ENCODE measurements at places on chromosomes 16 and 17.

- no peak for DNase-seq
Measured at GRCh38 chr16:88393034-88393433, 10.3 kb downstream of the ZNF469 start.

- DNase-seq: peak; percentile 20
Measured at GRCh38 chr17:35666967-35667532, 64.4 kb upstream of the RASL10B start.

DNA sequence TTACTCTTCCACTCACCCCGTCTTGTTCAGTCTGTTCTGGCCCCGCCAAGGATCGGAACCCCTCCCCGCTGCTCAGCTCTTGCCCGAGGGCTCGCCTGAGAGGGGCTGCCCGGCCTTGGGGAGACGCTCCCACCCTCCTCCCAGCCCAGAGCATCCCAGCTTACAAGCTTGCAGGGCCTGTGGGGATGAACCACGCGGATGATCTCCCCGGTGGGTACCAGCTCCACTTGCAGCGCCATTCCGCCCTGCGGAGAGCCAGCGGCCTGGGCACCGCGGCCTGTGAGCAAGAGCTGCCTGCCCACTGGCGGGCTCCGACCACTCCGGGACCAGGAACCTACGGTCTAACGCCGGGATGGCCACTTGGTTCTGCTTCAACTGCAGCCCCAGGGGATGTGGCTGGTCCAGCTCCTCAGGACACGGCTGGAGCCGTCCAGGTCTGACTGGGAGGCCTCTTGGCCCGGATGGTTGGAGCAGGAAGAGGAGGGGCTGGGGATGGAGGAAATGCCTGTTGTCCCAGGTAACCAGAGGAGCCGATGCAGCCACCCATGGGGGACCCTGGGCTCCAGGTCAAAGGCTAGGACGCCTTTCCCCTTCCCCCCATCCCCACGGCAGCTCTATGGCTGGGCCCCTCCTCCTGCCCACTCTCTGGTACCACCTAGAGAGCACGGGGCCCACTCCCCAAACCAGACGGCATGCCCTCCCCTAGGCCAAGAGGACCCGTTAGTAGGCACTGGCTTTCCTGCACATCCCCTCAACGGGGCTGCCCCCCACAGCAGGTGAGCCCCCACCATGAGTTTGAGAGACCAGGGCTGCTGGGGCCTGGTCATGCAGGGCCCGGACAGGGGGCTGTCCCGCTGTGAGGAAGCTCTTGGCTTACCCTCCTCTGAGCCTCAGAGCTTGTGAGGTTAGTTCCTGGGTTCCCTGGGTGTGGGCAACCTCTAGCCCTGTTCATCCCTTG, at the start of gene MYO1C:
MYO1C (minus strand) TSS at position 438 of the 958 bp plus-strand sequence; CDS start at position 239, 199 bp downstream.
- no peak for DNase-seq

- peak; percentile 27 for DNase-seq
Measured at GRCh38 chr17:27323538-27324215, 29.8 kb downstream of the WSB1 start.

DNA sequence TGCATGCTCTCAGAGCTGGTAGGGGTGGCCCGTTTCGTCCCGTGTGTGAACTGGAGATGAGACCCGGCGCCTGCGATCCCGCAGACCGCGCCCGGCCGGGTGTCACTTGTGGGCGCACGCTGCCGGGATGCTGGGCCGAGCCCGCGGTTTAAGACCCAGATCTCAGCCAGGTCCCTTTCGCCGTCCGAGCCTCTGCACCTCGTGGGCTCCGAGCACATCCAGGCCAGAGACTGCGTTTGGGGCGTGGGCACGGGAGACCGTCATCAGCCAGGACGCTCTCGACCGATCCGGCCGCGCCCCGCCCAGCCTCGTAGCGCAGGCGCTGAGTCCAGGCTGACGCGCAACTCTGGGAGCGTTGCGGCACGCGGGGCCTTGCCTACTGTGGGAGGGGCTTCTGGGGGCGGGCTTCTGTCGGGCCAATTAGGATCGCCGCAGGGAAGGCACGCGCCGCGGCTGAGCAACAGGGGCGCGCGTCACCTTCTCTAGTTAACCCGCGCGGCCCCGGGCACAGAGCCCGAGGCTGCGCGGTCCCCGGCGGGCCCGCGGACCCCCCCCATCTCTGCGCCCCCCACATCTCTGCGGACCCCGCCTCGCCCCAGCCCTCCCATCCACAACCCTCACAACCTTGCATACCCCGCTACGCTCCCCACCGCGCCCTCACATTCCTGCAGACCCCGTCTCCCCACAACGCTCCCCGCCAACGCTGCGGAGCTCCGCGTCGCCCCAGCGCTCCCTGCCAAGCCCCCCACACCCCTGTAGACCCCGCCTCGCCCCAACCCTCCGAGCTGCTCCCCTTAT, 687 bp upstream of the CEMP1 start:
- peak; percentile 95 for DNase-seq

DNA sequence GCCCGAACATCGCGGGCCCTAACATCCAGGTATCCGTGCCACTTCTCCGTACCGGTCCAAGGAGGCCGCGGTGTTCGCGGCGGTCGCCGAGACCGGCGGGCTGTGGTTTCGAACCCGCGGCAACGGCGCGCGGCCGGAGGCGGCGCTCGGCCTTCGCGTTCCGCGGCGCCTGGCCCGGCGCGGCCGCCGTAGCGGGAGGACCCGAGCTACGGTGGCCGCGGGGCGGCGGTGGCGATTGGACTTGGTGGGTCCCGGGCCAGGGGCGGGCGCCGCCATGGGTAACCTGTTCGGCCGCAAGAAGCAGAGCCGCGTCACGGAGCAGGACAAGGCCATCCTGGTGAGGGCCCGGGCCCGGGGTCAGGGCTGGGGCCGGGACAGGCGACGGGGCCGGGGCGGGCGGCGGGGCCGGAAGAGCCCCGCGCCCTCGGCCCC, at the start of gene CHMP6:
CHMP6 (plus strand) TSS at position 197 of the 432 bp plus-strand sequence; CDS start at position 275, 78 bp downstream.
- peak; percentile 80 for DNase-seq

DNA sequence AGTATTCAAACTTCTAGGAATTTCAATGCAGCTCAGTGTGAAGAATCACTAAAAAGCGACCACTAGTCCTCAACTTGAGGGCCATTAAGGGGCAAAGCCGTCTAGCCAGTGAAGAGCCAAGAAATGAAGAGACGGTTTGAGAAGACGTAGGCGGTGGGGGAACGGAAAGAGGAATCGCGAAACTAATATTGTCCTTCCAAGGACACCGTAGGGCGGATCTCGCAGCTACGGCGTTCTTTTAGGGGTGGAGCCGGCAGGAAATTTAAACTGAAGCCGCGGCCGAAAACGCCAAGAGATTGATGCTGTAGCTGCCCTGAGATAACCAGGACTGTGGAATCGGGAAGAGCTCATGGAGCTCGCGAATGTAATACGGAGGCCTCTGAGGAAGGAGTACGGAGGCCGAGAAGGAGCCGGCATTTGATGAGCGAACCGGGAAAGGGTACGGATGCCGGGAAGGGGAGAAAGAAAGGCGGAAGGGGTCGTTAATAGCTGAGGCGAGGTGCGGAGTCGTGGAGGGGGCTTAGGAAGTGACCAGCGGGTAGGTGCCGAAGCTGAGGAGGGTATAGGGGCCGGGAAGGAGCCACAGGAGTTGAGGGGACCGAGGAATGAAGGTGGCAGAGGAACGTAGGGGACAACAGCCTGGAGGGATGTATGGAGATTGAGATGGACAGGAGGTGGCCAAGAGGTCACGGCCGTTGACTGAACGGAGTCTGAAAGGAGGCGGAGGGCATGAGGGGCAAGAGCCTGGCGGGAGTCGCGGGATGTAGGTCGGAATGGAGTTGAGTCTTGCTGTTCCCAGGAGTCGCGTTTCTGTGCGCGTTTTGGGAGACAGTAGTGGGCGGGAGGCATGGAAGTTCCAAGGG, at the start of gene DBF4B:
DBF4B (plus strand) TSS at position 265 of the 863 bp plus-strand sequence; CDS start at position 421, 156 bp downstream.
- DNase-seq: peak; percentile 93

Measured in fibroblast of lung (primary cell).